ENCODE measurements at places on chromosomes 12 and 14. TPM values are rescaled to one million over a fixed set of nuclear protein-coding genes. Genes with fewer than 3 reads are reported as not detected.

DNA sequence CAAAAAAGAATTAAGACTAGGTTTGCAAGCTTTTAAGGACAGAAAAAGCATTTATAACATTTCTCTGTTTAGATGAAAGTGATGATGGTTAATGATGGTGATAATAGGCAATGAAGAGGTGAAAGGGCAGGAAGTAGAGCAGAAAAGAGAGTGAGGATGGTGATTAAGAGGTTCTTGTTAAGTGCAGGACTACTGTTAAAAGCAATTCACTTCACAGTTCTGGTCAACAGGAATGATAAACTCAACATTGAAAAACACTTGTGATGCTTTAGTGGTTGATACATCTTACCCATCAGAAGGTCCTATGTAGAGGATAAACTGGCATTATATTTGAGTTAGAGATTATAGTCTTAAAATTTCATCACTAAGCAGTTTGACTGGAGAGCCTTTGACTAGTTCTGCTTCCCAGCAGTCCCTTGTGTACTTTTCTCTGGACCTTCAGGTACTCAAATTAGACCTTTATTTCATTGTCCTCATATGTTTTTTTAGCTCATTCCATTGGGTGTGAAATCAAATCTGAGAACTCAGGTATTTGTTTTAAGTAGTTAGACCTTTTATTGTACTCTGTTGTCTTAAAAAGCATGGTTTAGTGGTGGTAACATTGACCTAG, 10.9 kb downstream of the RAP1B start:
- no peak for DNase-seq

- DNase-seq, result no peak
Measured at GRCh38 chr14:36161776-36162175, 14.7 kb downstream of the PTCSC3 start.

DNA sequence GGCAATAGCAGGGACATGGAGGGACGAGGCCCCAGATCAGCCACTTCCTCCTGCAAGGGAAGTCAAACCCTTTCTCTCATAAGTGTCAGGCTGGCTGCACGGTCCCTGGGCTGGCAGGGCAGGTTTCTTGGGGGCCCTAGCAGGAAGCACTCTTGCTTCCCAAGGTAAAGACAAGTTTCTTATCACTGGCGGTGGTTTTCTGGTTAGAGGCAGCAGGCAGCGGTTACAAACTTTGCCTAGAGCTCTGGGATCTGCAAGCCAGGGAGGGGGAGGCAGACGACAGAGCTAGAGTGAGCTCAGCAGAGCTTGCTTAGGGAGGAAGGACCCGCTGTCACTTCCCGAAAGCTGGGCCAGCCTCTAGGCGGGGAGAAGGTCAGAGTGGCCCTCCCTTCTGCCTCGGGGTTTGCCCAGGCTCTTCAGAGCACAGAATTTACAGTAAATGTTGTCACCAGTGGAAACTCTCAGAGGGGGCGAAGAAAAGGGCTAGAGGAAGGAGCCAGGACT, 20.4 kb downstream of the BATF start:
- peak; percentile 84 for DNase-seq

DNA sequence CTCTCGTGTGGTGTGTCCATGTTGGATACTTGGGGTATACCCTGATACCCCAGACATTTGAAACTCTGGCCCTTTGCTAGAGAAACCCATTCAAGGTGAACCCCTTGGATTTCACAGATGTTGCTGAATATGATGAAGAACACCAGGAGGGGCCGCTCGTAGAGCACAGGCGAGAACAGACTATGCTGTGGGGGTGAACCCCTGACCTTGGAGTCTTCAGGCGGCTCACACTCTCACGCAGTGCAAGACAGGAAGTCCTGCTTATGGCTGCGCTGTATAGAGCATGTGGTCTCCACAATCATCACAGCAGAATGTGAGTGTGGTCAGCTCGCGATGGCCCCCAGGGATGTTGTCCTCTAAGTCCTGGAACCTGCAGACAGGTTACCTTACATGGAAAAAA, 60.4 kb downstream of the SLC15A4 start:
- DNase-seq, result no peak

GRCh38 chr14:95220663-95221231, 63.4 kb upstream of the DICER1 start:
- DNase-seq, result no peak

GRCh38 chr12:3243376-3244084, 166.4 kb downstream of the TSPAN9 start:
- DNase-seq, result no peak

GRCh38 chr14:29721586-29721985, 206.1 kb downstream of the PRKD1 start:
- DNase-seq, result no peak

DNA sequence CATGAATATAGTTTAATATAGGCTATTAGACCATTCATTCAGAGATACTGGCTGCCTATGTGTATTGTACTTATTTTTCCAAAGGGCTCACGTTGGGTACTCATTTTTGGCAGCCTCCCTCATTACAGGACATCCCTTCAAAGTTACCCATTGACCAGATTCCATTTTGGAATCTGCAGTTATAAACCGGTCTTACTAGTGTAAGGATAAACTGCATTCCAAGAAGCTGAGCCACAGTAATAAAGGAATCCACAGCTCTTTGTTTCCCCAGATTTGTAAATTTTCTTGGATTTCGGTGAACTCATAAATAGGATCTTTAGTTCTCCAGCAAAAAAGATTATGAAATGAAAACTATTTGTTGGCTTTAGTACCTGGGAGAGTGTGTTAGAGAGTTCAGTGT, 18.9 kb upstream of the CFL2 start:
- no peak for DNase-seq

The GPR84 gene
- total RNA-seq, result 0.15 TPM

The TRIM9 gene
- total RNA-seq, result 1.0 TPM

The BICDL1 gene
- 106 TPM for total RNA-seq

The GRIN2B gene
- total RNA-seq, result not detected

The PLEKHG7 gene
- total RNA-seq, result not detected

The DHRS2 gene
- 3.0 TPM for total RNA-seq

All from CD8-positive, alpha-beta memory T cell (primary cell).